ENCODE measurements at places on chromosomes 3 and 15.

DNA sequence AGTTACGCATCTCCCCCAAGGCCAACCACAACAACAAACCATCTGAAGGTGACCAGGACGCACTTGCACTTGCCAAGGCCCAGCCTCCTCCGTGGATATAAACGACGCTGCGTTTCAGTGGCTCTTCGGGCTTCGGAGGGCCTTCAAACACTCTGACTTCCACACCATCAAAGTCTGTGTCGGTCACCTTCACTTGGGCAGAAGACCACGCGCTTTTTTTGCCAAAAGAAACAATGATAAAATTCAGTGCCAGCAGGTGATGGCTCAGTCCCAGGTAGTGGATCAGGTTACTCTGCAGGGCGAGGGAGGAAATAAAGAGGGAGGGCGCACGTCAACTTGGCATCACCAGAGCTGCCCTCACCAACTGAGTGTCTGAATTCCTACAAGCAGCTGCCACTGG is 63.0 kb downstream of the NCEH1 start:
- DNase-seq, result no peak

DNA sequence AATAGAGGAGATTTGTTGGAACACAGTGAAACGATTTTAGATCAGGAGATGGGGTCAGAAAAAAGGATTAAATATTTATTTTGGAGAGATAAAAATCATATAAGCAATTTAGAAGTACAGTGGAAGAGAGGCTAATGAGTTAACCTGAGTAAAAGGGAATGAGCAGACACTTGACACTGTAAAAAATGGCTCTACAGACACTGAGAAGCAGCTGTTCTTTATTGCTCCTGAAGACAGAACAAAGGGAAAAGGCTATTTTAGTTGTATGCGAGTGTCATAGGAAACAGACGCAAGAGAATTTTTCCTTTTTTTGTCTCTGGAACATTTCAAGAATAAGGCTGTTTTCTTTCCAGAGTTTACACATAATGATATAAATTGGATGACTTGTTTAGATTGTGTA is 34.3 kb downstream of the ASTE1 start:
- no peak for DNase-seq

DNA sequence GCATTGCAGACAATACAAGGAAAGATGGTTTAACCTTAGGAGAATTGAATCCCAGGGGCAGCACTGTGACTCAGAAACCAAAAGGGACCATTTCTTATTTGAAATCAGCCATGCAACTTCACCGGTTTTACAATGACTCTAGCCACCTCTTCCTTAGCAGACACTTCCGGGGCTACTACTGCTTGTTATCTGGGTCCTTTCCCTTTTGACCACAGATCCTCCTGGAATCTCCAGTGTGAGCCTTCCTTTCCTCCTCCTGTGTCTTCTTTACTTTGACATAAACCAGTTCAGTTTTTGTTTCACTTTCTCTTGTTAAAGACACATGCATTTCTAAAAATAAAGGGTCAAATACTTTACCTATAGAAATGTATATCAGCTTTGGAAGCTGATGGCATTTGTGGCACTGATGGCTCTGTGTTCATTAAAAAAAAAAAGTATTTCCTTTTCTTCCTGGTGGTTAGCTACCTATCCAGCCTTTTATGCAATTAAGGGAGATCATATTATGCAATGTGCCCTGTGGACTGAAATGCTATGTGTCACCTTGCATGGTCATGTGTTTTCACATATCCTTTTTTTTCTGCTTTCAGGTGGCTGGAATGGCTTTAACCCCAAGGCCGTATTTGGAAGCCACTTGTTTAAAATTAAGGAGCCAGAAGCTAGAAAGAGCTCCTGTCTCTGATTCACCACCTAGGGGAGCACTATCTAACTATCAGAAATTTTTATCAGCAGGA is 296.2 kb downstream of the CHL1 start:
- peak; percentile 88 for DNase-seq

DNA sequence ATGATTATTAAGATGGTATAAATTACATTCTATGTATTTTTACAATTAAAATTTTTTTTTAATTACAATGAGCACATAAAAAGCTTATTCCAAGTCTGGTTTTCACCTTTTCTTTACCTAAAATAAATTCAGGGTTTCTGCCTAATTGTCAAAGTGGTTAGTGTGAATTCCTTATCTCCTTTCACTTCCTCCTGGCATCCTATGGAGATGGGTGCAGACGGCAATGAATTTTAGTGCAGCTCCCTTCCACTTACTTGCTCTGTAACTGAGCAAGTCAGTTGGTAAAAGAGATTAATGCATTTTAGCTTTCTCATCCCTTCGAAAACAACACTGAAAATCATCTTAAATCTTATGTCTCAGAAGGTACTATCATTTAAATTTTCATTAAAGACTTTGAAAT is 13.1 kb downstream of the HDGFL3 start:
- peak; percentile 47 for DNase-seq

Data from OCI-M1 (cell line).